Sigmoid colon (tissue), 7 donors: ENCODE measurements at places on chromosomes 4 and X. TPM values are rescaled to one million over a fixed set of nuclear protein-coding genes. Genes with fewer than 3 reads are reported as not detected.
A peak's percentile ranks its signal among the peaks of the same experiment; 100 is the strongest.

The FGF13 gene
- total RNA-seq: 15.0 TPM

The PUDP gene
- total RNA-seq: 6.9 TPM

DNA sequence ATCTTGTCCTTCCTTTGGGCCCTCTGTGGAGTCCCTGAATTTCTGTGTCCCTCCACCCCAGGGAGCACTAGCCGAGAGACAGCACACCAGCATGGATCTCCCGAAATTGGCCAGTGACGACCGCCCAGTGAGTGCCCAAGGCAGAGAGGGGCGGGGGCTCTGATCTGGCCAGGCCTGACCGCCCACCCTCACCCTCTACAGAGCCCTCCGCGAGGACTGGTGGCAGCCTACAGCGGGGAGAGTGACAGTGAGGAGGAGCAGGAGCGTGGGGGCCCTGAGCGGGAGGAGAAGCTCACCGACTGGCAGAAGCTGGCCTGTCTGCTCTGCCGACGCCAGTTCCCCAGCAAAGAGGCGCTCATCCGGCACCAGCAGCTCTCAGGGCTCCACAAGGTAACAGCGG lies 8.4 kb upstream of the UBA1 start:
- no peak for DNase-seq

DNA sequence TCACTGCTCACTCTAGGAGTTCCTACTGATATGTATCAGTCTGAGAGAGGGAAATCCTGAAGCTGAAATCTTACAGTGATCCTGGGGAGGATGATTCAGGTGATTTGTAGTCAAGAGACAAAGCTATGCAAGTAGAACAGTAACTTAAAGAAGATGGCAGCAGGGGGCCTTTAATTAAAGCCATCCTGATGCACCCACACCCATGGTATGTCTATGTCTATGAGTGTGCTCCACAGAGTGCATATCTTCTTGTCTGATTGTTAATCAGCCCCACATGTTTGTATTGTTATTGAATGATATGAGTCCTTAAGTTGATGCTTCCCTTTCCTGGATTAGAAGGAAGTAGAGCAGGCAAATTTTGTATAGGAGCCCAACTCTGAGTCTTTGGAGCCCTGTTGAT lies 78.8 kb downstream of the NHS start:
- DNase-seq: no peak

The FMR1NB gene
- total RNA-seq: not detected

The CT45A6 gene
- not detected for total RNA-seq

- no peak for DNase-seq
These were observed 1.1 kb downstream of the FGFR3 start for GRCh38 chr4:1793940-1794808.

- no peak for DNase-seq
These were observed 326.8 kb downstream of the ZNF674 start for GRCh38 chrX:46218373-46218772.

DNA sequence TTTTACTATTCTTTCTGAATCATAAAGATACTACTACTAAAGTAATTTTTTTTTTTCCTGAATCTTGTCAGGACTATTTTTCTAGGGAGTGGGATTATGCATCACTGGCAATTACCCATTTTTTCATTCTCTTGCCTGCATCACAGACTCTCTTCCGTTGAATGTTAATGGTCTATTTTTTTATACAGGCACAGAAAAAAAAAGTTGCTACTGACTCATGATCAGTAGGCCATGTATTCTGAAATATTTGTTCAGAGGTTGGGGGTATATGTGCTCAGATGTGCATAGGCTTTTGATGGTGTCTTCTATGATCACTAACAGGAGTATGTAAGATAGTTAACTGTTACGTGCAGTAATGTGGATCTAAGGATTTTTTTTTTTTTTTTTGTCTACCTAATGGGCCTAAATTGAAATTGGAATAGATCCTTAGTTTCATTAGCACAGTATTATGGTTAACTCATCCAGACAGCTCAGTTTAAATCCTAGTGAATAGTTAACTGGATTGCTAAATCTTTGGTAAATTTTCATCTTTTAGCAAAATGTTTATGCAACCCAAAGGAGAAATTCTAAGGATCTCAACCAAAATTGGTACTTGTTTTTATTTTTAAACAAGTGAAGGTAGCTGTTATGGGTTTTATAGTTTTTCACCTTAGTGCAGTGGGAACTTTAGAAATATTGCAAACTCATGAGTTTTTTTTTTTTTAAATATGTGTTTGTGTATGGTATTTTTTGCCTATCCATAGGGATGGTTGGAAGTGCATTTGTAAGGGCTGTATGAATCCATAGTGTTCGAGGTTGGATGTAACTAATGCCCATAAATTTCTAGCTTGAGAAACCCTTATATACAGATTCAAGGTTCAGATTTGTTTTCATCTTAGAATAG lies 12.1 kb downstream of the BMP2K start:
- DNase-seq: no peak

- peak; percentile 78 for DNase-seq
These were observed 567 bp downstream of the C4orf46 start for GRCh38 chr4:158670975-158671664.

GRCh38 chrX:12919620-12920019 lies 13.2 kb downstream of the TLR8 start:
- no peak for DNase-seq

DNA sequence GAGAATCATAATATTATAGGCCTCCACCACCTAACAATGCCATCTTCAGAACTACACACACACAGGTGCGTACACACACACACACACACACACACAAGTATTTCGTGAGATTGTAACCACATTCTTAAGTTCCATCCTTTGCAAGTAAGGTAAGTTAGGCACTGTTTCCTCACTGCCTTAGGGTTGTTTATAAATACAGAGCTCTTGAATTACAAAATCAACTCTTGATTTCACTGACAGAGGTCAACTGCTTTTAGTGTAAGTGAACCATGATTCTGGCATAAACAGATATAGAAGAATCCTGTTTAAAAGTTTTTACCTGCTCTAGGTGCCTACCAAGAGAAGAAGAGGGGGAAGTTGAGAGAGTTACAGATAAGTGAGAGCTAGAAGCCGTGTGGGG lies 166.1 kb downstream of the DMD start:
- DNase-seq: no peak

DNA sequence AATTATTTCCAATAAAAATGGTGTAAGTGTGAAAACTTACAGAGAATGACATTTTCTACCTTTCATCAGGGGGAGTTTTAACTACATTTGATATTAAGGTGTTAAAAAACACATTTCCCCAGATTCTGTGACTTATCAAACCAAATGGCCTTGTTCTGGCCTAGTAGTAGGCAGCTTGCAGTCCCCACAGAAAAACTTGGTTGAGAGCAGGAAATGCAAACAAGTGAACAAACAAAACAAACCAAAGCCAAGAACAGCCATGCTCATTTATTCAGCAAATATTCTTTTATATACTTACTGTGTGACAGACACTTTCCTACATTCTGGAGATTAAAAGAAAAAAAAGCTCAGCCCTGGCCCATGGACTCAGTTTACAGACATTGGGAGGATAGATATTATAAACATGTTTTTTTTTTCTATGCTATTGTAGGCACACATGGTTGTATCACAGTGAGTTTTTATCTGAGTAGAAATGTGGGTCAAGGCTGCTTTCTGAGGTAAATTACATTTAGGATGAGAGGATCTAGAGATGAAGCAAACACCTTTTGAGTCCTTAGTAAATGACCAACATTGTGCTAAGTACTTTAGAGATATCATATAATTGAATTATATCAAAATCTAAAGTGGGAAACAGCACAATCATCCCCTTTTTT lies 449.2 kb upstream of the AADAT start:
- DNase-seq: no peak

The SPANXD gene
- total RNA-seq: not detected

- no peak for DNase-seq
These were observed 73.8 kb upstream of the MXD4 start for GRCh38 chr4:2335729-2336101.

GRCh38 chr4:6840062-6840976 lies 57.8 kb downstream of the KIAA0232 start:
- no peak for DNase-seq

DNA sequence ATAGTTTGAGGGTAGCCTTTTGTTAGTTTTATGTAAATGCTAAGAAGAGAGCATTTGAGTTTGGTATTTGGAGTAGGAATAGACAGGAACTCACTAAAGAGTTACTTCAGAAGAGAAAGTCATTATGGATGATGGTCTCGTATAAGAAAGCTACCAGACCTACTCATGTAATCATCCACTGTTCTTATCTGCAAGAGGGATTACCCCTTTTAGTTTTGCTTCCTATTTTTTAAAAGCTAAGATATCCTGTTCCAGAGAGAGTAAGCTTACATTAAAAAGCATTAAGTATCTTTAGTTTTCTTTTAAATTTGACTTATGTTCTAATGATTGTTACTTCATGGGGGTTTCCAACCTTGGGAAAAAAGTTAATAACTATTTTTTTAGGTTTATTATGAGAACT lies 12.5 kb upstream of the ART3 start:
- no peak for DNase-seq

- no peak for DNase-seq
These were observed 585.0 kb downstream of the STPG2 start for GRCh38 chr4:97558204-97558778.

The ATOH1 gene
- total RNA-seq: 0.83 TPM

The C4orf36 gene
- total RNA-seq: not detected

- no peak for DNase-seq
These were observed 279.3 kb upstream of the BMP3 start for GRCh38 chr4:80751200-80751599.

GRCh38 chrX:112051576-112051975 lies 31.0 kb downstream of the TRPC5 start:
- DNase-seq: no peak

DNA sequence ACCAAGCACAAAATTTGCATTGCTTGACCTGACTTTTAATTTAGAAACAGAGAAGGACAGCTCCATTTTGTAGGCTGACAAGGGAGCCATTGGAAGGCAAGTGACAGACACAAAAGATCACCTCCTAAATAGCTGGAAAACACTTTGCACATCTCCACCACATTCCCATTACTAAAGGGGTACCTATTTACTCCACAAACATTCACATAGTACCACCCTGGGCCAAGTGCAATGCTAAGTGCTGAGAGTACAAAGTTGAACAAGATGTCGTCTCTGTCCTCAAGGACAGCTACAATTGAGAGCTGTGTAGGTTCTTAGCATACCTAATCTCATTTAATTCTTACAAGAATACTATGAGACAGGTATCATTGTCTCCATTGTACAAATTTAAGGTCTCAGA lies 152.8 kb upstream of the GPC4 start:
- no peak for DNase-seq

DNA sequence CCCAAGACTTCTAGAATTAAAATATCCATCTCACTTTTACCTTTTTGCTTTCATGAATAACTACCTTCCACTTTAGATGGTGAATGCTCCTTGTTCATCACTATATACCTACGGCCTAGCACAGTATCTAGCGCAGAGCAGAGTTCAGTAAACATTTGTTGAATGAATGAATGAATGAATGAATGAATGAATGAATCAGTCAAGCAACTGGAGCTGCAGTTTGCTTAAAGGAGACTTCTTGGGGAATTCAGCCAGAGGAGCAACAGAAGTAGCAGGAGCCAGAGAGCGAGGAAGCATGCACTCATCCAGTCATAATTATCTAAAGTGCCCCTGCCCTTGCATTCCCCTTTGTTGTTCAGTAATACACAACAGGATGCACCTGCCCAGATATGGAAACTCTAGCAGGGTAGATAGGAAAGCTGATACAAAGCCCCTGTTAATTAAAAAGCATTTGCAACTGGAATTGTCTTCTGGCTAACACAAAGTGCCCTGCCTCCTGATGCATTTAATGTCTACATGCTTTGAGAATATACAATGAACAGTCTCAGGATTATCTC lies 103.0 kb upstream of the MBNL3 start:
- DNase-seq: no peak

GRCh38 chr4:141686879-141687278 lies 50.5 kb downstream of the IL15 start:
- no peak for DNase-seq

- DNase-seq: no peak
These were observed 7.7 kb downstream of the IRF2 start for GRCh38 chr4:184466634-184467033.

The ANAPC10 gene
- total RNA-seq: 22.5 TPM

The NPY1R gene
- 2.8 TPM for total RNA-seq

DNA sequence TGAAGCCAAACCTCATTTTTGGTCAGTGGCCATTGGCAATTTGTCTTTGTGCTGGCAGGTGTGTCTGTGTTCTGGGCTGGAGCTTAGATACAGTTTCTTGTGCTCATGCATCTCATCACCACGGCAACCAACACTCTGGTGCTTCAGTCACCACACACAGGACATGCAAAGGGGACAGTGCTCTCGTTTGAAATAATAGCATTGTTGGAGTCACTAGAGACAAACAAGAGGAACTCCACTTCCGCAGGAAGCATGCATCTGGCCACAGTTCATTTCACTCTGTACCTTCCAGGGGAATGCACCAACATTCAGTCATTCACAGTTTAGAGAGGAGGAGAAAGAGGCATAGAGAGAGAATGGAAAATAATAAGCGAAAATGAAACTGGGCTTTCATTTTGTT lies 267.4 kb downstream of the ANK2 start:
- DNase-seq: no peak

DNA sequence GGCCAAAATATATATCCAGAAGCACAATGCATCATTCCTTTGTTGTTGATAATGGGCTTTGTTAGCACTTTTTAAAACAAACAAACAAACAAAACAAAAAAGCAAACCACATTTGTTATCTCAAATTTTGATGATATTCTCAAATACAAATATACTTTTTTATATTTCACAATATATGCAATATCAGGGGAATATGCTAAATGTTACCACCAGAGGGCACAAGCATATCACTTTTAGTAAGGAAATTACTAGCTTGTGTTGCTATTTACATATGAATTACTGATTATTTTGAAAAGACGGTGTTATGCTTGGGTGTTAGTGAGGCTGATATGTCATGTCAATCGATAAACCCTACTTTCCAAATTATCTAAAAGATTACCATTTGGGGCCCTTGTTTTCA lies 29.1 kb downstream of the RIPPLY1 start:
- no peak for DNase-seq

DNA sequence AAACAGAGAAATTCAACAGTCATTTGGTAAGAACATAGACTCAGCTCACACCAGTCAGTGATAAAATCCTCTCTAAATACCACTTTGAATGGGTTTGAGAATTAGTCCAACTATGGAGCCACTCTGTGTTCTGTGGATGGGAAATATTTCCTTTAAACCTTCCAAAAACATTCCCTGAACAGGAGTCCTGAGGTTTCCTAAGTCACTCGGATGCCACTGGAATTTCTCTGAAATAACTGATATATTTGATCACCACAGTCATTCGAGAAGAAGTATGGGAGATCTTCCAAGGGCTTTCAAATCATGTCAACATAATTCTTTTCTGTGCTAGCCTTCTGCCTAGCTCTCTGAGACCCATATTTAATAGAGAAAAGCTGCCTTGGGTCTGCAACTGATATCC lies 958.6 kb downstream of the STIM2 start:
- no peak for DNase-seq
